ENCODE measurements at places on chromosomes 6 and 20. TPM values are rescaled to one million over a fixed set of nuclear protein-coding genes. Genes with fewer than 3 reads are reported as not detected.
A peak's percentile ranks its signal among the peaks of the same experiment; 100 is the strongest.

DNA sequence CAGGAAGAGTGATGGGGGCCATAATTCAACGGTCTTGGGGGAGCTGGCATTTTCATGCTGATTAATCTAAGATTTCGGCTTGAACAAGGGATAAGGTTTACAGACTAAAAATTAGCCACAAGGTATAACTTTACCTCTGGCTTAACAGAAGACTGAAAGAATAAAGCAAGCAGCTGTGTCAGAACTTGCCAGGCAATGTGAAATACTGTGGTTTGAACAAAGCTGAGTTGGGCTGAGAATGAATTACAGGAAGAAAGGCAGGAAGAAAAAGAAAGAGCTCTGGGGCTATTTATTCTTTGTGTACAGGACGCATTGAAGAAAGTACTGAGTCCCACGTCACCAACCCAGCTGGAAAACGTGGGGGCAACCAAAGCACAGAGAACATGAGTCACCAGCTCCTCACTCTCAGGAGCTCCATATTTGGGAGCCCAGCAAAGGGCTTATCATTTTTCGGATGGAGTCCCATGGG is 121.5 kb upstream of the NEDD9 start:
- peak; percentile 41 for DNase-seq

GRCh38 chr6:165206798-165207197 is 102.6 kb downstream of the C6orf118 start:
- no peak for DNase-seq

DNA sequence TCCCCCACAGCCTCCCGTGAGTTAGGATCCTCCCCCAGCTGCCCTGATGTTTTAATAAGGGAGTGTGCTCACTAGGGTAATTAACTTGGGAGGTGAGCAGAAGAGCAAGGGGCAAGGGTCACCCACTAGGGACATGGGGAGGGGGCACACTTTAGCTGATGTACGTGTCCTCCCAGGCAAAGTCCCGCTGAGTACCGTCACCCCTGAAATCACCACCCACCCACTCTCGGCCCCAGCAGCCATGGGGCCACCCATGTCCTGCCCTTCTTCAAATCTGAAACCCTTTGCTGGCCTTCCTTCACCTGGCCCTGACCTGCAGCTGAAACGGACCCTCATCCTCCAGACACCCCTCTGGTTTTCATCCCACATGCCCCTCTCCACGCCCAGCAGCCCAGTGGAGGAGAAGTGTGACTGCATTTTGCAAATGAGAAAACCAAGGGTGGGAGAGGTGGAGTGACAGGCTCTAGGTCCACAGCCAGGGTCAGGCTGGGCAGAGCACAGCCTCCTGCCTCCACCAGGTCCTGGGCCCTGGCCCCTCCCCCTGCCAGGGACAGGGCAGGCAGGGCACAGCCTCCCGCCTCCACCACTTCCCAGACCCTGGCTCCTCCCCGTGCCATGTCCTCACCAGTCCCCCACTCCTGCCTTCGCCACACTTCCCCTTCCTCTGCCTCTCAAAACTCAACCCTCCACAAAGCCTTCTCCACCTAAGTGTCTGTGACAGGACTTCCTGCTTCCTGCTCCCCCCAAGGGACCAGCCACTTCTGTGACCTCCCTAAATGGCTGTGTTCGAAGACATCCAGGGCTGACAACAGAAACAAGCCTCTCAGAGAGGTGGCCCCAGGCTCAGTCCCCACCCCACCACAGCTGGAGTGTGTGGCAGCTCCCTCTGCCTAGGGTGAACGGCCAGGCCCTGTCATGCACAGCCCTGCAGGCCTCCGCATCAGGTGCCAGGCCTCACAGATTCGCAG is 15.1 kb downstream of the ACSS1 start:
- DNase-seq, result peak; percentile 81

DNA sequence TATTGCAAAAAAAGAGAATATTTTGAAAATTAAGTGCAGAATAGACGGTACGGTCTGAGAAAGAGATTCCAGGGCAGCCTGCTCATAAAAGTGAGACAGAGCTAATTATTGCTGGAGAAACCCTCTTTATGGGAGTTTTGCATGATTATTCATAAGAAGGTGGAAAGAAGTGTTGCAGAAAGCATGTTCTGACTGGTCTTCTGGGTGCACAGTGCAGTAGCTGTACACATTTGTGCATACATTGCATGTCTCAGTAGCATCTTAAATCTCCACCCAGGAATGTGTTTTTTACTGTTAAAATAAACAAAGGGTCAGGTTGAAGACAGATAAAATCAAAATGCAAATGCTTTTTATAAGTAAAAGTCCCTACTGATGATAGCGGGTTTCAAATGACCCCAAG is 1813.6 kb upstream of the DEFB115 start:
- no peak for DNase-seq

CST5 gene
- not detected for total RNA-seq

PACSIN1 gene
- 13.6 TPM for total RNA-seq

LY86 gene
- total RNA-seq, result 1.1 TPM

FAM217A gene
- not detected for total RNA-seq
